Hematopoietic multipotent progenitor cell treated with erythropoietin and hydrocortisone succinate and interleukin-3 and kit ligand, for 4 days (in vitro differentiated cells): ENCODE measurements at places on chromosomes 2 and 18.

GRCh38 chr18:23302851-23303527, 150.1 kb upstream of the RIOK3 start:
- no peak for DNase-seq

DNA sequence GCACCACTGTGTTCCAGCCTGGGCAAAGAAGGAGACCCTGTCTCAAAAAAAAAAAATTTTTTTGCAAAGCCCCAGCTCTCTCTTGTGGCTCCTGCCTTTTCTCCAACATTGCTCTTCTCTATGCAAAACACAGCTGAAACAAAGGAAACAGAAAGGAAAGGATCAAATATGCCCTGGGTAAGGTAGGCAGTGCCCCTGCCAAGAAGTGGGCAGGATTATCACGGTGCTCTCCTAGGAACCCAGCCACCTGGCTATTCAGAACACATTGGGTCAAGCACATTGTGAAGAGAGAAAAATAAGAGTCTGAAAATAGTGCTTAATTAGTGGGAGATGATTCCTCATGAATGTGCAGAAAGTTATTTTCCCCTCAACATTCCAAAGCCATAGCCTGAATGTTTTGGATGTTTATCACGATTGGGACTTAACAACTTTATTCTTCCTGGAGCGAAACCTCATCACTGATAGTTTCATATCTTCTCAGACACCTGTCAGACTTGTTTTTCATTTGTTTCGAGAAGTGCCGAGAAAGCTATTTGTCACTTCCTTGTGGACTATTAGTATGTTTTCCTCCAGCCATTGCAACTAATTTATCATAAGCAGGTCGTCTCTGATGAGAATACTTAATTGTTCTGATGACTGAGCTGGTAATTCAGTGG, 42.7 kb upstream of the RPL31 start:
- no peak for DNase-seq

- DNase-seq: peak; percentile 78
These were observed 102.4 kb downstream of the CABLES1 start for GRCh38 chr18:23237524-23238151.

DNA sequence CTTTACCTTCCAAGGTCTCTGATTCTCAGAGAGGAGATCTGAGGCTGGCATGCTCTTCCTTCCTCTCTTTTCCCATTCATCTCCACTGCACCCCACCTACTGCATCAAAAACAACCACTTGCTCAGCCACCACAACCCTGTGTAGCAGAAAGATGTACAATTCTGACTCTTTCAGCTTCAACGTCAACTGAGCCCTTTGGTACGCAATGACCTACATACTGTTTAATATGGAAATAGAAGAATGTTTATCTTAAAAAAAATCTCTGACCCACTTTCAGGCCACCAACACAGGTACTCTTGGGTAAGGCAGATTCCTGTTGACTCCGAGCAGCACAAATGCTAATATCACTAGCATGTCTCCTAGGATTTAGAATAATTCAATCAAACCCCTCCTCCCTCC, 76.2 kb upstream of the AFF3 start:
- no peak for DNase-seq

- no peak for DNase-seq
These were observed 49.2 kb downstream of the DIPK1C start for GRCh38 chr18:74407888-74408287.
